ENCODE measurements at places on chromosomes 7 and 10.
A peak's percentile ranks its signal among the peaks of the same experiment; 100 is the strongest.

DNA sequence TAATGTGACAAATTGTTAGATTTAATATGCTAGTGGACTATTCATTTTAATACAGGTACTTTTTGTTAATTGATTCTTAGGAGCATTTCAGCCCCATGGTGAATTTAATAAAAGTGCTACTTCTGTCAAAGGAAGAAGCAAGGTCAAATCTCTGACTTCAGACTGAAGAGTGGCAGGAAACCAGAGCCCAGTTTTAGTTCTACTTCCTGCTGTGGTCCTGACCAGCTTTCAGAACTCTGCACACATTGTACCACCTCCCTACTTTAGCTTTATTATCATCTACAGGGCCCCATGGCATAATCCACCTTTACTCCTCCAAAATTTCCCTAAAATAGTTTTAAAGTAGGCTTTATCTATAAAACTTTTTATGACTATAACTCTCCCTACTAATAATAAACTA is 33.7 kb downstream of the CTTNBP2 start:
- no peak for DNase-seq

- no peak for DNase-seq
These were observed 268 bp upstream of the IGFBP3 start for GRCh38 chr7:45921381-45921698.

DNA sequence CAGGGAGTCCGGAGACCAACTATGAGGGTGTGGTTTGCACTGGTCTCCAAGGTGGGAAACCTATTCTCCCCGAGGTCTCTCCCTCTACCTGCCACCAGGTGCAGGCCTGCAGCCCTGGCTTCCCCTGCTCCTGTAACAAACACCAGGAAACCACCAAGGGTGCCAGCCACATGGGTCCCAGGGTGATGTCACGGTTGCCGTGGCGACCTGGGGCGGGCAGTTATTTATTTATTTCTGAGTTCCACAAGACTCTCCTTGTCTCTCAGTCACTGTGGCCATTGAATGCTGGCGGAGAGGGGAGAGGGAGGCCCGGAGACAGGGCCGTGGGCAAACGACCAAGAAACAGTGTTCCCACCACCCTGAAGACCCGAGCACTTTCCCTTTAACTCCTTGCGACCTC is 27.0 kb downstream of the MMD2 start:
- DNase-seq: peak; percentile 58

DNA sequence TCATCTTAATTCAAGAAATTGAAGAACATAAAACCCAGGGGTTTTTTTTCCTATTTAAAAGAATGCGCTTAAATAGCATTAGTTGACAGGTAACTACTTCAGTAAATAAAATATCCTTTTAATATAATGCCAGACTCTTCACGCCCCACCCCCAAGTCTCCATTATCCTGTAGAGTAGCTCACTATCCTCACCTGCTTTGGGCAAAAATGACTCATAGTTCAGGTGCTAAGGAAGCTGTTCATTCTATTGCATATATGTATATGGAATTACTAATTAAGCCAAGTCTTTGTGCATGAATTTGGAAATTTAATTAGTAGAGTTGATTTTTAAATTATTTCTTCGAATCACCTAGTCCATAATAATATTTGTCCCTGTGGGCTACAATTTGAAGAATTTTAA is 656.8 kb upstream of the ANKRD30A start:
- no peak for DNase-seq

DNA sequence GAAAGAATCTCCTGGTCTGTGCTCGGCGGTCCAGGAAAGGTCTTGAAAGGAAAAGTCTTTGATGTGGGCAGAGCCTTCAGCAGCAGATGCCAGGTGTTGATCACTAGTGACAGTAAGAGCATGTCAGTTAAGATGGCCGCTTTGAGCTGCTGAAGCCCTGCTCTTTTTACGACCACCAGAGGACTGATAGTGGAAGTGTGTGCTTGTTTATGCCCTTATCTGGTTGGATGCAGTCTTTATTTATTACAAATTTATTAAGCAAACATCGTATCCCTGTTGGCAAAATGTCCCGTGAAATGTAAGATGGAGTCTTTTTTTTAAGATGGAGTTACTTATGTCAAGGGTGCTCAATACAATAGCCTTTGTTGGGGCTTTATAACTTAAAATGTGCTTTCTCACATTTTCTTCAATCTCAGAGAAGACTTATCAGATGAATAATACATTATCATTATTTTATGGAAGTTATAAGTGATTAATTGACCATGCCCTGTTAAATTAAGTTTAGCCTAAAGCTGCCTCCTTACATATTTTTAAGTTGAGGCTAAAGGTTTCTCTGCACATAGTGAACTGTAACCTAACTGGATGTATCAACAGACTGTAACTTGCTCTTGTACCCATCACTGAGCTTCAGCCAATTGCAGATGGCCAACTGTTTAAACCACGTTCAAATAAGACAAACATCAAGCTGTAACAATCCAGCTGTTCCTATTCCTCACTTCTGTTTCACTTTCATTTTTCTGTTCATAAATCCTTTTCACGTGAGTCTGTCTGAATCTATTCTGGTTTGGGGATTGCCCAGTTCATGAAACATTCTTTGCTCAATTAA is 97.4 kb upstream of the PIK3CG start:
- no peak for DNase-seq

DNA sequence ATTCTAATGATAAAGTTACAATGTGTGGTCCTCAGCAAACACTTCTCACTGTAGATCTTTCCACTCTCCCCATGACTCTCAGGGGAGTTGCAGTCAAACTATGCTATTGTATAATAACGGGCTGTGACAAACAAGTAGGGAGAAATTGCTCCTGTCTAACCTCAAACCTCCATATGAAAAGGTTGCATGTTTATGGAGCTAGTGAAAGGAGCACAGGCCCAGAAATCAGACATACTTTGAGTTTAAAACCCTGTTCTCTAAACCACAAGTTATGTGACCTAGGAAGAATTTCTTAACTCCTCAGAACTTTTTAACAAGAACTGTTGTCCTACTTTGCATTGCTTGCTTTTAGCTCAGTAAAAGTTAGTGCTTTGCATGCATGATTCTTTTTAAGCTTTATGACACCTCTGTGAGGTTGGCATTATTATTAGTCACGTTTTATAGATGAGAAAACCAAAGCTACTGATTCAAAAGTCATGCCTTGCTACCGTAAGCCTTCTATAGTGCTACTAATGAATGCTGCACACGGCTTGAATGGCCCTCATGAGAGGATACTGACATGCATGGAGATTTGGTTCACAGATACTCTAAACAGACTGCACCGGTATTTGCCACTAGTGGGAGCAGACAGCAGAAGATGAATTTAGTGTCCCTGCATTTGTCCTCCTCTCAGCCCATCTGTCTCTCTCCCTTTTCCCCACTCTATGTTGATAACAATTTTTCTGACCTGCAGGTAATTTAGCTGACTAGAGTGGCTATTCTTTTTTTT is 129.5 kb upstream of the PCGF5 start:
- DNase-seq: no peak

DNA sequence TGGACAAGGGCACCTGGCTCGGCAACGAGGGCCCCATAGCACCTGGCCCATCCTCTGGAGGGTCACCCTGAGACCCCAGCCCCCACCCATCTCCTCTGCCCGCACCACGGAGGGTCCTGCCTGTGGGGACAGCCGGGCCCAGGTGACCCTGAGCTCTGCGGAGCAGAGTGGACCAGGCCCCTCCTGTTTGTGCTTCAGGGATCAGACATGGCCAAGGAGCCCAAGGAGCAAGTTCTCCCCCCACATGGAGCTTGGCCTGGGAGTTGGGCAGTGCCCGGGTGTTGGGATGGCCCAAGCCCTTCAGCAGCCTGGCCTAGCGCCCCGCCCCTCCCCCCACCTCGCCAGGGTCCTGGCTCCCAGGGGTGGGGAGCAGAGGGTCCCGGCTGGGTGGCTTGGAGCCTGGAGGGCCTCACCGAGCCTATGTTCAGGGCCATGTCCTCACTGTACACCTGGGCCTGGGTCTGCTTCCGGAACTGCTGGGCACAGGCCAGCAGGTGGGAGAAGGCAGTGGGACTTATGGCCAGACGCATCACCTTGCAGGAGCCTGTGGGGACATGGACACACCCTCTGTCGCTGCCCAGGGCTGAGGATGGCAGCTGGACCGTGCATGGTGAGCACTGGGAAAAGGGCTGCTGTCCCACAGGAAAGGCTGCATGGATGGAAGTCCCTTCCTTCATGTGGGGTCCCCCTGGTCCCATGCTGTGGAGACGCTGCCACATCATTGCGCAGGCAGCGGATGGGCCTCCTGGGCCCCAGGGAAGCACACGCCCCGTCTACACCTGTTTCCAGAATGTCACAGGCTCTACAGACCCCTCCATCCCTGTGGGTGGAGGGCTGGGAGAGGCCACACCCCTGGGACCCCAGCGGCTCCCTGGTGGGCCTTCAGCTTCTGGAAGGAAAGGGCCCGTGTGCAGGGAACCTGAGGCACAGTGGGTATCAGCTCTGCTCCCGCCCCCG is 49.2 kb upstream of the NKX6-2 start:
- no peak for DNase-seq

DNA sequence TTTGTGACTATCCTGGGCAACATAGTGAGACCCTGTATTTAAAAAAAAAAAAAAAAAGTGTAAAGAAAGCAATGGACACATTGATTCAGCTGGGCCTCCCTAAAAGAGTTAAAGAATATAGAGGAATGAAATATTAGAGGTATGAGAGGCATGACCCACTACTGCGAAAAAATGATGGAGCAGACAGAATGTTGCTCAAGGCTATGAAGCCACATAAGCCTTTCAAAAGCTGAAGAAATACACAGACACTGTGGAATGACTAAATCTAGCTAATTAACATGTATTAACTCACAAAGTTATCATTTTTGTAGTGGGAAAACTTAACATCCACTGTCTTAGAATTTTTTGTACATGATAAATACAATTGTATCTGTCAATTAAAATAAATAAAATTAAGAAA is 107.3 kb downstream of the HGF start:
- no peak for DNase-seq

DNA sequence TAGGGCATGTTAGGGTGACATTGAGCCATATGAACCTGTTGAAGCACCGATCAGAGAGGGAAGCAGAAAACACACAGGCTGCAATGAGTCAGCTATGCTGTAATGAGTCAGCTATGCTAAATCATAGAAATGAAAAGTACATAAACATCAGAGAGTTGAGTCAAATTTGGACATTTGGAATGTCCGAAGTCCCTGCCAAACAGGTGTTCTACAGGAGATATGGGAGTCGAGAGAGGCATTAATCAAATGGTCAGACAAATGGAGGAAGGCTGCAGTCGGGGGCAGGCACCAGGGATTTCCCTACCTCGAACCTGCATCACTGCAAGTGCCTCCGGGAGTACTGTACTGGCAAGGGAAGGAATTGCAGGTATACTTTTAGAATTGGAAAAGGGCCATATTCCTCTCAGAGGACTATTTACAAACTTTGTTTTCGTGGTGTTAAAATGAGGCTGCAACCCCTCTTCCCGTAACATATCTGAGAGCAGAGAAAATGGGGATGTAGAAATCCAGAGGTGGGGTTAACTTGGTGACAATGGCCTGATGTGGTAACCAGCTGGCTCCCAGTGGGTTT is 8.8 kb upstream of the ZC3HAV1 start:
- DNase-seq: no peak

DNA sequence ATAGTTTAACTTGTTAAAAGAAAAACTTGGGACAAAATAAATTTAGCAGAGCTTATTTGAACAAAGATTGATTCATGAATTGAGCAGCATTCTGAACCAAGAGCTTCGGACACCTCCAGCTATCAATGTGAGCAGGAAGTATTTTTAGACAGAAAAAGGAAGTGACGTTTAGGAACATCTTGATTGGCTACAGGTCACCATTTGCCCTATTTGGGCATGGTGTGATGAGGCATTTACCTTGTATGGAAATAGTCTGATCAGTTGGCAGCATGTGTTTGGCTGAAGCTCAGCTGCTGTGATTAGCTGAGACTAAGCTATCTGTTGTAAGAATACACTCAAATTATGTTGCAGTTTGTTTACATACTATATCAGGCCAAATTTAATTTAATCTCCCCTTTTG is 185.1 kb downstream of the ATRNL1 start:
- no peak for DNase-seq

DNA sequence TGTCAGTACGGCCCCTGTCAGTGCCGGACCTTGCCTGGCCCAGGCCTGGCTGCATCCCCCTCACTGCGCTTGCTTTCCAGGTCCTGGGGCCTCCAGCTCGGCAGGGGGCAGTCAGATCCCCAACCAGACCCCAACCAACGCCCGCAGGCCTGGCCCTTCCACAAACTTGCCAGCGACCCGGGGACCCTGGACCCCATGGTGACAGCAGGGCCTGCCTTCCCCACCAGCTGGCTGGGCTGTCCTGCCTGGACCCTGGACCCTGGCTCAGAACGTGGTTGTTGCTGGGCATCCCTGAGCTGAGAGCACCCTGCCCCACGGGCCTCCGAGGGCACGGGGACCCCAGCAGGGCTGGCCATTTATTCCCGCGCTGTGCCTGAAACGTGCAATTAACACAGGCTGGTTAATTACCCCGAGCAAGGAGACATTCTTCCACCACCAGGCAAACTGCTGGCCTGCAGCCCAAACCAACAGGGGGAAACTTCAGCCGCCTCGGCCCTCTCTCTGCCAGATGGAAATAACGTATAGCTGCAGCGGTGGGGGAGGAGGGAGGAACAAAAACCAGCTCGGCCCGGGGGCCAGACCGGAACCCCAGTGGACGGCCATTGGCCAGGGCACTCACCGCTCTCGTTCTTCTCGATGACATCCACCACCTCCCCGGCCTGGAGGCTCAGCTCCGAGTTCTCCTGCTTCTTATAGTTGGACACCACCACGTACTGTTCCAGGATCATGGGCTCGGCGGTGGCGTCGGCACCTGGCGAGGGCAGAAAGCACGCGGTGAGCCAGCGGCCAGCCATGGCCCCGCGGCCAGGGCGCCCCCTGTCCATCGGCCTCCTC is 167.1 kb downstream of the NEURL1 start:
- no peak for DNase-seq

DNA sequence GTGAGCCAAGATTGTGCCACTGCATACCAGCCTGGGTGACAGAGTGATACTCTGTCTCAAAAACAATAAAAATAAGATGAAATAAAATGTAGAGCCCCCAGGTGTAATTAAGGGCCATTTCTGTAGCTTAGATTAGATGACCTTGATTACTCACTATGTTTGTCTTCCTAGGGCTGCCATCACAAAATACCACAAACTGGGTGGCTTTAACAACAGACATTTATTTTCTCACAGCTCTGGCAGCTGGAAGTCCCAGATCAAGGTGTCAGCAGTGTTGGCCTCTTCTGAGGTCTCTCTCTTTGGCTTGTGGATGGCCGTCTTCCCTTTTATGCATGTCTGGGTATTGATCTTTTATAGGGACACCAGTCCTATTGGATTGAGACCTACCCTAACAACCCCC is 6.1 kb downstream of the PTER start:
- no peak for DNase-seq

- no peak for DNase-seq
These were observed 25.9 kb upstream of the PANK1 start for GRCh38 chr10:89670926-89671325.

All from neural crest cell (in vitro differentiated cells).